ENCODE measurements at places on chromosomes 7 and 10.
A peak's percentile ranks its signal among the peaks of the same experiment; 100 is the strongest.

GRCh38 chr10:48271047-48271730, 3.3 kb downstream of the FRMPD2 start:
- no peak for DNase-seq

DNA sequence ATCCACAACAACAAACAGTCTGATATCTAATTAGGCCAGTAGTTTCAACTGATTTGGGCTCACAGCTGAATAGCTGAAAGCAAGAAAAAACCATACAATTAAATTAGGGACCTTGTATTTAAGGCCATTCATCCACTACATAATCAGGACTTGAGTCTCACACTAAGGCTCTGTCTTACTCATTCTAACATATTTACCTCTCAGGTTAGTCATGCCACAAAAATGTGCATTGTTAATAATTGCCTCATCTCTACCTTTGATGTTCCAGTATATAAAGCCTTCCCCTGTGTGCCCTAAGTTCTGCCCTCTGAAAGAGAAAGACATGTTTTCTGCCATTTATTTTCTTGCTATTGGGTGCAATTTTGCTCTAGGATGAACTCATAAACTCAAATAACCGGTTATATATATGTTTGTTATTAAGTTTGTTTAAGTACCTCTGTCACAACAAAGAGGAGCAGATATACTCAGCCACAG, 5.3 kb upstream of the C1GALT1 start:
- DNase-seq = no peak

GRCh38 chr10:74086317-74086716, 64.3 kb downstream of the AP3M1 start:
- DNase-seq = no peak

- peak; percentile 65 for DNase-seq
These were observed 47.9 kb downstream of the MKI67 start for GRCh38 chr10:128078136-128078969.

GRCh38 chr7:68729371-68729770, 868.9 kb upstream of the AUTS2 start:
- no peak for DNase-seq

GRCh38 chr10:97629289-97629688, 4.0 kb downstream of the MORN4 start:
- DNase-seq = no peak
